ENCODE measurements at places on chromosomes 3 and 15.

GRCh38 chr15:49189631-49190030 is 19.6 kb downstream of the GALK2 start:
- no peak for DNase-seq

GRCh38 chr15:98865397-98866339 is 141.9 kb downstream of the PGPEP1L start:
- peak; percentile 73 for DNase-seq

GRCh38 chr3:38129058-38129457 is 7.9 kb downstream of the ACAA1 start:
- no peak for DNase-seq

DNA sequence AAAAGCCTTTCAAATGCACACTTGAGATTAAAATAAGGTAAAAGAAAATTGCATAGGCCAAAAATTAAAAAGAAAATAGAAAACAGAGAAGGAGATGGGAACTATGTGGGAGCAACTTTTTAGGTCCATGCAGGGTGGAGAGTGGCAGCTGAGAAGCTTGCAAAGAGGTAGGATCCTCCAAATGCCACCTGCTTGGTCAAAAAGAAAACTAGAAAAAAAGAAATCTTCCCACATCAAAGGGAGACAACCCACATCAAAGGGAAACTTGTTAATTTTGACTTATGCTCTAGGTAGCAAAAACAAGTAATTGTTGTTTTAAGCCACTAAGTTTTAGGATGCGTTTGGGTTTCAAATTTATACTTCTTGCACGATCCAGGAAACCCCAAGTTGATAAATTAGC is 342.9 kb downstream of the IL20RB start:
- peak; percentile 11 for DNase-seq

DNA sequence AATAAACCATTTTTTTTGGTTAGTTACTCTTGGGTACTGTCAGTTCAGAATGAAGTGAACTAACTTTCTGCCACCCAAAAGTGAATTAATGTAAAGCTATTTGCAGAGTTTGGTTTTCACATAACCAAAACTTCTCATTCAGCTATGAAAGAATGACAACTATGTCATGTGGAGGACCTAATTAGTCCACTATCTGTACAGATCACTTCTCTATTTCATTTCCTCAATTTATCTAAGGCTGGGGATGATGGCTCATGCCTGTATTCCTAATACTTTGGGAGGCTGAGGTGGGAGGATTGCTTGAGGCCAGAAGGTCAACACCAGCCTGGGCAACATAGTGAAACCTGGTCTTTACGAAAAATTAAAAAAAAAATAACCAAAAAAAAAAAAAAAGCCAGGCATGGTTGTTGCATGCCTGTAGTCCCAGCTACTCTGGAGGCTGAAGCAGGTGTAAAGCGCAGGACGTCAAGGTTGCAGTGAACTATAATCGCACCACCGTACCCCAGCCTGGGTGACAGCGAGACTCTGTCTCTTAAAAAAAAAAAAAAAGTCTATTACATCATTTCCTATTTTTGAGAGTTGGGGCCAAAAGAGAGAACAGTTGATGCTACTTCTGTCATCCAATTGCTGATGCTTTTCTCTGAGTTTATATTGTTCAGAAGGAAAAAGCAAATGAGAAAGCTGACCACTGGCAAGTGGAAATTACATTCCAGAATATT is 8.7 kb downstream of the HYPK start:
- no peak for DNase-seq

DNA sequence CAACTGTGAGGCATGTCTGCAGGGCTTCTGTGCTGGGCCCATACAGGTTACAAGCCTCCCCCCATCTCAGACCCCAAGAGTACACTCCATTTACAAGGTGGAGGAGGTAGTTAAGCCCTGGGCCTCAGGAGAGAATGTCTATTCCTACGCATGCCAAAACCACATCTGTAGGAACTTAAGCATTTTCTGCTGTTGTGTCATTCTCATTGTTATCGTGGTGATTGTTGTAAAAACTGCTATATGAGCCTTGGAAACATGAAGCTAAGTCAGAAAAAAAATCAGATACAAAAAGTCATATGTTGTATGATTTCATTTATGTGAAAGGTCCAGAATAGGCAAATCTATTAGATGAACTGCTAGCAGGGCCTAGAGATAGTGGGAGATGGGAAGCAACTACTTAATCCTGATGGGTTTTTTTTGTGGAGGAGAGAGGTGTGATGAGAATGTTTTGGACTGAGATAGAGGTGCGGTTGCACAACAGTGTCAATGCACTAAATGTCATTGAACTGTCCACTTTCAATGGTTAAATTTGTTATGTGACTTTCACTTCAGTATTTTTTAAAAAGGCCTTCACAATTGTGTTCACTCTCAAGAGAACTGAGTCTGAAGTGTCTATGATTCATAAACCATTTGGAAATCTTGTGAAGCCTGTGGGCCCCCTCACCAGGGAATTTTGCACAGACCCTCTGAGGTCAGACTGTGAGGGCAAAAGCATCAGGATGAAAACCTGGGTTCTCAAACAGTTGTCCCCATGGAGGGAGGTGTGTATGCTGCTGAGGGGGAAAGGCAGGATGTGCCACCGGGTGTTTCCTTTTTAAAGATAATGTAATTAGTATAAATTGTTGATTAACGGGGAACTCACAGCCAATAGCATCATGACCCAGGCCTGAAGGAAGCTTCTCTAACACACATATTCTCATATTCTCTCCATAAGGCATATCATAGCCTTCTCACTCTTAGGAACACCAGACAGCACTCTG is 3.2 kb downstream of the RTP3 start:
- DNase-seq = no peak

GRCh38 chr15:76034111-76034510 is 21.9 kb upstream of the NRG4 start:
- no peak for DNase-seq

GRCh38 chr3:114111060-114111770 is 54.7 kb downstream of the QTRT2 start:
- no peak for DNase-seq

DNA sequence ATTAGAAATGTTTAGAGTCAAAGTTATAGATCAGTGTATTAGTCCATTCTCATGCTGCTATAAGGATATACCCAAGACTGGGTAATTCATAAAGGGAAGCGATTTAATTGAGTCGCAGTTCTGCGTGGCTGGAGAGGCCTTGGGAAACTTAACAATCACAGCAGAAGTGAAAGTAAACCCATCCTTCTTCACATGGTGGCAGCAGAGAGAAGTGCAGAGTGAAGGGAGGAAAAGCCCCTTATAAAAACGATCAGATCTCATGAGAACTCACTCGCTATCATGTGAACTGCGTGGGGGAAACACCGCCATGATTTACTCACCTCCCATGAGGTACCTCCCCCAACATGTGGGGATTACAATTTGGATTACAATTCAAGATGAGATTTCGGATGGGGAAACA is 871.5 kb downstream of the DIPK2A start:
- no peak for DNase-seq

All from activated CD4-positive, alpha-beta T cell treated with anti-CD3 and anti-CD28 coated beads, Interleukin-2, Interleukin-4, amounts not matched to agents 100 ng/mL and 50 ng/mL, durations not matched to agents 16 hours and 8 hours (primary cell).